Esophagus squamous epithelium (tissue), 5 donors: ENCODE measurements at places on chromosomes 2 and 18. TPM values are rescaled to one million over a fixed set of nuclear protein-coding genes. Genes with fewer than 3 reads are reported as not detected.

Gene CXXC1
- total RNA-seq, result 56.1 TPM

DNA sequence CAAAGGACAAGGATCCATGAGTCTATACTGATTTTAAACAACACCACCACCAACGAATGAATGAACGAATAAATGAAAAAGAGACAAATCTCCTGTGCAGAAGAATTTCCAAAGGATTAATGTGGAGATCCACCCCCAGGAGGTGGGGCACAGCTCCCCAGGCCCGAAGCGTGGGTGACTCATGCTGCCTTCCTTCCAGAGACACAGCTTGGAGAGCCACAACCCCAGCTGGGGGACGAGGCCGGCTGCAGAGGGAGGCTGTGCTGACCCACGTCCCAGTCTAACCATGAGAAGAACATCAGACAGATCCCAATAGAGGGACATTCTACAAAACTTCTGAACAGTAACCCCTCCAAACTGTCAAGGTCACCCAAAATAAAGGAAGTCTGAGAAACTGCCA, 557.3 kb upstream of the SALL3 start:
- DNase-seq, result no peak

Gene TTL
- total RNA-seq, result 21.2 TPM

- no peak for DNase-seq
Observed at GRCh38 chr2:88139203-88139702, 11.4 kb upstream of the FABP1 start.

- no peak for DNase-seq
Observed at GRCh38 chr18:29160170-29160569, 983.2 kb upstream of the CDH2 start.

GRCh38 chr2:99217929-99218501, 37.0 kb downstream of the MRPL30 start:
- DNase-seq, result no peak

DNA sequence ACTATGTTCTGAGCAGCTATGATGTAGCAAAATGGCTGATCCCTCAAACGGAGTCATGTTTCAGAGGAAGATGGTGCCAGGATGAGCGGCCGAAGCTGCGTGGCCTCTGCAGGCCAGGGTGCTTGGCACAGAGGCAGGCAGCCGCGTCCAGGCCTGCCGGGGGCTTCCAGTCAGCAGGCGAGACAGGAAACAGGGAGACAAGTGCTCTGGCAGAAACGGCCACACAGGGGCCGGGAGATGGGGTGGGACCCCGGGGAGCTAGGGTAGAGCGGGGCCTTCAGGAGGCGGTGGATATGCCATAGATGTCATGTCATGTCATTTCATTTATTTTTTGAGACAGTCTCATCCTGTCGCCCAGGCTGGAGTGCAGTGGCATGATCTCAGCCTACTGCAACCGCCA, 50.7 kb downstream of the EIPR1 start:
- no peak for DNase-seq

Gene EPAS1
- 90.8 TPM for total RNA-seq

Gene RAB6C
- total RNA-seq, result not detected

Gene MAPK4
- total RNA-seq, result 0.13 TPM

DNA sequence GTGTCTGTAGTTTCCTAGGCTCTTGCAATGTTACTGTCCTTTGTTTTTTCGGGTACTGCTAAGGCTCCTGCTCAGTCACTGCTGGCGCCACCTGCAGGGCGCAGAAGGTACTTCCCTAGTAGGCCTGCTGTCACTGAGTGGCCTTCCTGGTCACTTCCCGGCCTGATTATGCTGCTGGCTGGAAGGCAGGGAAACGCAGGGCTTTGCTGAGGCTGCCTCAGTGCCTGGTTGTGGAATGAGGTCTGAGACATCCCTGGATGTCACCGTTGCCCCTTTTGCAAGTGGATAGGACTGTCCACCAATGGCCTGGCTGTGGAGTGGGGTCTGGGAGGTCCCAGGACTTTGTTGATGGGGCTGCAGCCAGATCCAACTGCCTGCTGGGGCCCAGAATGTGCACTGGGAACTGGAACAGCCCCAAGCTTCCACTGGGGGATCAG, 13.1 kb downstream of the DAW1 start:
- no peak for DNase-seq

- no peak for DNase-seq
Observed at GRCh38 chr2:64615192-64615763, 38.4 kb downstream of the SERTAD2 start.

Gene ABCG8
- total RNA-seq, result not detected

Gene CDH7
- total RNA-seq, result not detected

GRCh38 chr18:9766076-9766481, 58.0 kb downstream of the RAB31 start:
- DNase-seq, result no peak

Gene SERPINB3
- 349 TPM for total RNA-seq

- no peak for DNase-seq
Observed at GRCh38 chr2:72810165-72810564, 15.7 kb downstream of the EXOC6B start.

DNA sequence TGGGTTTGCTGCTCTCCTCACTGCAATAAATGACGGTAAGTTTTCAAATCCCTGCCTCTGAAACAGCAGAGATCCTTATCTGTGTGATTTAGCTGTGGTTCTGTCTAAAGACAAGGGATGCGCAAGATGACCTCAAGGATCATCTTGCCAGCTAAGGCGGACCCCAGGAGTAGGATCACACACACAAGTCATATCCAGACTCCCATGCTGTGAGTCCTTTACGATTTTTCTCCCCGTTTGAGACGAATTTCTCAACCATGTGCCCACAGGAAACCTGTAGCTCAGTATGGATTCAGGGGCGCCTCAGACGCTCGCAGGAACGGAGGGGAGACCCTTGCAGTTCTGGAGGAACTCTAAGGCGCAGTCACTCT, 11.1 kb upstream of the DCTN1 start:
- DNase-seq, result no peak
